ENCODE measurements at places on chromosomes 3 and 15.
A peak's percentile ranks its signal among the peaks of the same experiment; 100 is the strongest.

GRCh38 chr3:126487151-126487771 is 11.6 kb upstream of the ZXDC start:
- DNase-seq = peak; percentile 72

DNA sequence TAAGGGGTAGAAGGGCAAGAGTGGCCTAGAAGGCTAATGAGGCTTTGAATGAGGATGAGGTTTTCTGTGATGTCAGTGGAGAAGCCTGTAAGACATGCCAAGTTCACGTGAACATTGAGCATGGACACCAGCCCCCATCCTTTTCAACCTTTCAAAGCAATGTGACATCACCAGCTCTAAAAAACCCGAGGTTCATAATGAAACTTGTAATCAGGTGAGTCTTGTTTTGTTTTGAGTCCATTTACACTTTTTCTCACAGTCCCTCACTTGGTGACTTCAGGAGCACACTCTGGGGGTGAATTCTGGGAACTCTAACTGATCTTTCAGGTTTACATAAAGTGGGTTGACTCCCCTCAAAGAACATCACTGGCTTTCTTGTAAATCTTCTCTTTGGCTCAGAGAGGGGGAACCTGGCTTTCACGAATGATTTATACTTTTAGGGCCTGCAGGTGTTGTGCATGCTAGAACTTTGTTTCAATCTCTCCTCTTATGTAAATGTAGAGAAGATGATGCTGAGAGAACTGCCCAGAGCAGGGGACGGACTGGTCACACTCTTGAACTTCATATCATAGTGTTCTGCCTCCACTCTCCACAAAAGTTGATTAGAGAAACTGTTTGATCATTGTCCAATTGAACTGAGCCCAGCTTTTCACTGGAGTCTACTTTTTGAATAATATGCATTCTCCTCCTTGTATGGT is 224.7 kb upstream of the SATB1 start:
- no peak for DNase-seq

DNA sequence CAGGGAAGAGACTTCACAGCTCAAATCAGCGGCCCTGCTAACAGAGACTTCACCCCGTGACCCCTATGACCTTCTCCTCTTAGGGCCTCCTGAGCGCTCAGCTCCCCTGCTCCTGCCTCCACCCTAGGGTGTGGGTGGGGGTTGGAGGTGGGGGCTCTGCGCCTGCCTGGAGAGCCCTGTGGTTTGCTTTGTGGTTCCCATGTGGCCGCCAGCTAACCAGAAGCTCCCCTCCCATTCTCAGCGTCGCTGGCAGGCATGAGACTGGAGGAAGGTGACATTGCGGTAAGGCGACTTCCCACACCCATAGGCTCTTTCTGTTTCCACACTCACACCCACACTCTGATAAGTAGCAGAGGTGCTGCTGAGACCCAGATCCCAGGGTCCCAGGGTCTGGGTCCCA is 27.6 kb downstream of the XYLB start:
- no peak for DNase-seq

DNA sequence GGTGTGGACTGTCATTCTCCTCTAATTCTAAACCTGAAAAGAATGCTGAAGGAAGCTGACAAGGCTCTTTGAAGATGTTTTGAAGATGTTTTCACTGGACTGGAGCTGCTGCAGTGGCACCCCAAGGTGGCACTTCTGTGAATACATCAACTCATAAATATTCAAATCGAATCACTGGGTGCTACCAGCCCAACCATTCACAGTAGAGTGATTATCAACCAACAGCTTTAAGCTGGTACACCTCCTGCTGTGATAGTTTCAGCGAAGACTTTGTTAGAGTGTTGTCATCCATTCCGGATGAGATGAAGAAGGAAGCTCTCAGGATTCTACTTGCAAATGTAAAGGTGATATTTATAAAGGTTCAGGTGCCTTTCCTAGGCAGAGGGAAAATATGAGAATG is 106.6 kb downstream of the LSAMP start:
- DNase-seq = no peak

- DNase-seq = no peak
Measured at GRCh38 chr3:134823679-134824078, 28.6 kb downstream of the EPHB1 start.

- peak; percentile 23 for DNase-seq
Measured at GRCh38 chr15:88704791-88705768, 66.3 kb downstream of the ISG20 start.

GRCh38 chr15:99438224-99438585 is 127.6 kb upstream of the MEF2A start:
- no peak for DNase-seq

GRCh38 chr15:72368899-72369298 is 6.9 kb downstream of the HEXA start:
- DNase-seq = no peak

- peak; percentile 19 for DNase-seq
Measured at GRCh38 chr3:37040231-37040630, 46.9 kb downstream of the MLH1 start.

DNA sequence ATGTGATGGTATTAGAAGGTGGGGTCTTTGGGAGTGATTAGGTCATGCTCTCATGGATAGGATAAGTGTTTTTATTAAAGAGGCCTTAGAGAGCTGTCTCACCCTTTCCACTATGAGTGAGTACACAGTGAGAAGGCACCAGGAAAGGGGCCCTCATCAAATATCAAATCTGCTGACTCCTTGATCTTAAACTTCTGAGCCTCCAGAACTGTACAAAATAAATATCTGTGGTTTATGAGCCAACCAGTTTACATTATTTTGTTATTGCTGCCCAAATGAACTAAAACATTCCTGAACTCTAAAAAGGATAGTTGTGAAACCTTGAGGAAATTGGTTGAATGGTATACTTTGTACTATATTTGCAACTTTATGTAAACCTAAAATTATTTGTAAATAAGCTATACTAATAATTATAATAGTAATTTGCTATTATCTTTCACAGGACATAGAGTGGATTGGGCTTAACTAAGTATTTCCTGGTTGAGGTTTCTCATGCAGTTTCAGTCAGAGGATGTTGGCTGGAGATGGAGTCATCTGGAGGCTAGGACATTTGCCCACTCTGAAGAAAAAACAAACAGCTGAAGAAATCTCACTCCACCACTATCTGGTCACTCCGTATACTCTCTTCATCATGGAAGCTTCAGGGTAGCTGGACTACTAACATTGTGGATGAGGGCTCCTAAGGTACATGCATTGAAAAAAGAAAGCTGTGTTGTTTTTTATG is 1068.6 kb upstream of the CADM2 start:
- DNase-seq = peak; percentile 4

- DNase-seq = peak; percentile 49
Measured at GRCh38 chr3:169774186-169774585, 990 bp downstream of the MYNN start.

DNA sequence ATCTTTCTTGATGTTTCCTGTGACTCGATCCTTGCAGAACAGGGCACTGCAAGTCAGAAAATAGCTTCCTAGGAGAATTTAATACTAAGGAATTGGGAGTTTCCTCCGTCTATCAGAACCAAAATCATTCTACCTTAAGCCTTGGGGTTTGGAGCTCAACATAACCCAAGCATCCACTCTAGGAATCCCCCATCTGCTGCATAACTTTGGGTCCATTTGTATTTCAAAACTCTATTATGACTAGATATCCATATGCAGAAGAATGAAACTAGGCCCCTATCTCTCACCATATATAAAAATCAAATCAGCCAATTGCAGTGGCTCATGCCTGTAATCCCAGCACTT is 61.7 kb upstream of the AKAP13 start:
- no peak for DNase-seq

Data from epithelial cell of esophagus (primary cell).